ENCODE measurements at places on chromosomes 1 and 21.
A peak's percentile ranks its signal among the peaks of the same experiment; 100 is the strongest.

DNA sequence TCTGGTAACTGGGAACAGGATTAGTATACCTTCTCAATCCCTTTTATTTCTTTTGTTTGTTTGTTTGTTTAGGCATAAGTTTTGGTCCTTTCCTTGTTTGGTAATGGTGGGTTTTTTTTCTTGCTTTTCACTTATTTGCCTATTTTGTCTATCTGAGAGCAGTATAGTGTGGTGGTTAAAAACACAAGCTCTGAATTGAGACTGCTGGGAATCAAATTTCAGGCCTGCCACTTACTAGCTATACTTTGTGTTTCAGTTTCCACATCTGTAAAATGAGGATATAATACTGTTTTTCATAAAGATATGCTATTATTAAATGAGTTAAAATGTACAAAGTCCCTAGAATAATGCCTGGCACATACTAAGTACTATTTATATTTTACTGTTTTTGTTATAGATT lies 81.6 kb upstream of the IVNS1ABP start:
- DNase-seq, result no peak

- DNase-seq, result no peak
Observed at GRCh38 chr1:19672237-19672636, 7.6 kb downstream of the HTR6 start.

- peak; percentile 21 for DNase-seq
Observed at GRCh38 chr1:85199667-85200462, 951 bp downstream of the SYDE2 start.

GRCh38 chr1:160077486-160077885 lies 3.9 kb upstream of the KCNJ9 start:
- DNase-seq, result no peak

DNA sequence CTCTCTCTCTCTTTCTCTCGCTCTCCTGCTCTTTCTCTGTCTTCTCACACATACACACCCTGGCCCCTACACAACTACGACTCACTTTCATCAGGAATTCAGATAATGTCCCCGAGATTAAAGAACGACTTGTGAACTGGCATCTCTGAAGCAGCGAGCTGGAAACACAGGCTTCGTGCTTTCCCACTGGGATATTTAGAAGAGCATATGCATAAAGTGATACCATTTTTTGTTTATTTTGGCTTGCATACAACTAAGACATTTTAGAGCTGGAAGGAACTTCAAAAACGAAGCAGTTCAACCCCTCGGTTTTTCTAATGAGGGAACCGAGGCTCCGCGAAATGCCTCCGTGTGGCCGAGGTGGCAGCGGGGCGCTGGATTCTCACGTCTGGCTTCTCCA lies 88.6 kb downstream of the ZBTB18 start:
- DNase-seq, result no peak

DNA sequence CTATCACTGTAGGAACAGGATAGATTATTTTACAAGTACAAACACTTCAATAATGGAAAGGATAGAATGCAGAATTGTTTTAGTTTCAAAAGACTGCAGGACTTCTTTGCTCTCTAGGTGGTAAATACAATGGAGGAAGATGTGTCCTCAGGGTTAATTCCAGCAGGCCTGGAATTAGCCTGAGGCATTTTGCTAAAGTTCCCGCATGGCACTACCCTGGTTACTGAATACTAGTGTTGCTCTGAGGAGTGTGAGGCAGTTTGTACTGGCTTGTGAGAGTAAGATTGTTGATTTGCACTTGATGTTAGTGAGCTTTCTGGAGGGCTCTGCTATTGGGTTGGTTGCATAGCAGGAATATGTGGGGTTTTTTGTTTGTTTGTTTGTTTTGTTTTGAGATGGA lies 61.4 kb downstream of the FASLG start:
- no peak for DNase-seq

- DNase-seq, result no peak
Observed at GRCh38 chr1:119554183-119554582, 47.2 kb downstream of the HSD3B1 start.

DNA sequence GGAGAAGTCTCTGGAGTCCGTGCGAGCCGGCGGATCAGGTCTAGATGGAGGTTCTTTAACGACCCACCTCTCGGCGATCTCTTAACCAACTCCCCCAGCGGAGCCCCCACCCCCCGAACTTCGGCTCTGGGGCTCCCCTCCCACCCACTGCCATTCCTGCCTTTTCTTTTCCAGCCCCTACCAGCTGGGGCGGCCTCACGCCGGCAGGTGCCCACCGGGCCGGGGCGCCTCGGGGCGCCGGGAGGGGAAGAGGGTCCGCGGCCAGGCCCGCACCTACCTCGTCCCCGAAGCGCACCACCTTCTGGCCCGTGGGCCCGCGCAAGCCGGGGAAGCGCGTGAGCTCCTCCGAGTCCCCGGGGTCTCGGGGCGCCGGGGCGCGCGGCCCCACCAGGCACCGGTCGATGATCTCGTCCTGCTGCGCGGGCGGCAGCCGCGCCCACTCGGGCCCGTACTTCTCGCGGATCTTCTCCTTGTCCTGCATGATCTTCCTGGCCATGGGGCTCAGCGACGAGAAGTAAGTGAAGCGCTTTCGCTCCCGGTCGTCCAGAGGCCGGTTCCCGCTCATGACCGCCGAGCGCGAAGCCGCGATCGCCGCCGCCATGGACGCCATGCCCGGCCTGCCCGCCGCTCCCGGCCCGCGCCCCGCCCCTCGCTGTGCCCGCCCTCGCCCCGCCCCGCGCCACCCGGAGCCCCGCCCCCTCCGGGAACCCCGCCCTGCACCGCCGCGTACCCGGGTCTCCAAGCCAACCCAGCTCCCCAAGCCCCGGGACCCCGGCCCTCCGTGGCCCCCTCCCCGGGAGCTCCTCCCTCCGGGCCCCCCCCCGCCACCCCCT lies at the start of gene C1orf198:
Gene C1orf198 (minus strand): TSS at position 619 of the 833 bp plus-strand sequence. CDS start 9 bp downstream, at position 610.
- peak; percentile 81 for DNase-seq
